ENCODE measurements at places on chromosomes 2 and 18.

DNA sequence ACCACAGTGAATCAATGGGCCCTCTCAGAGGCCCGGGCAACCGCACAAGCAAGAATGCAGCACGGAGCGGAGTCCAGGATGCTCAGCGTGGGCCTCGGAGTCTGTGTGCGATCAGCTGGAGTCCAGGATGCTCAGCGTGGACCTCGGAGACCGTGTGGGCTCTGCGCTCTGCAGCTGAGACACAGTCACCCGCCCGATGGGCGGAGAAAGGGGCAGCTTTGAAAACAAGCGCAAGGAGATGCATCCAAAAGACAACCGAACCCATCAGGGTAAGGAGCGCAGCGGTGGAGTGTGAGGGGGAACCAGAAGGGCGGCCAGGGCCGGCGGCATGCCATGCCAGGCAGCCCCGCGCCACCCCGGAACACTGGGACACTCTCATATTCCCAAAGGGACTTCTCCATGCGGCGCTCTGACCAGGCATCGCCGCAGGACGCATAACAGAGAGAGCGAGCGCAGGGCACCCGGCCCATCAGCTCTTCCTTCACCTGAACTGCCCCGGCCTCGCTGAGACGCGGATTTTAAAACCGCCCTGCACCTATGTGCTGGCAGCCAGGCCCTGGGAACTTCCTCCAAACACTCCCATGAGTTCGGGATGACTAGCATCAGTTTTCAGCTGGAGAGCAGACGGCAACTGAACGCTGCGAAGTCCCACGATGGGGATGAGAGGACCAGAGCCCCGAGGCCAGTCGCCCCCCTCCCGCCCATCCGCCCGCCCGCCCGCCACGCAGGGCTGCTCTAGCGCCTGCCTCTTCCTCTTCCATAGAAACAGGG, 44.7 kb downstream of the MC5R start:
- DNase-seq: no peak

GRCh38 chr2:236918545-236918944, 167.1 kb upstream of the COPS8 start:
- no peak for DNase-seq

DNA sequence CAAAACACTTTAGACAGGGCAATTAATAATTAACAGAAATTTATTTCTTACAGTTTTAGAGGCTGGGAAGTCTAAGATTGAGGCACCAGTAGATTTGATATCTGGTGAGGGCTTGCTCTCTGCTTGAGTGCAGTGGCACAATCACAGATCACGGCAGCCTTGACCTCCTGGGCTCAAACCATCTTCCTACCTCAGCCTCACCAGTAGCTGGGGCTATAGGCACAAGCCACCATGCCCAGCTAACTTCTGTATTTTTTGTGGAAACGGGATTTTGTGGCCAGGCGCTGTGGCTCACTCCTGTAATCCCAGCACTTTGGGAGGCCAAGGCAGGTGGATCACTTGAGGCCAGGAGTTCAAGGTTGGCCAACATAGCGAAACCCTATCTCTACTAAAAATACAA, 29.0 kb upstream of the ACVR1 start:
- DNase-seq: no peak

GRCh38 chr18:34821669-34822210, 111.6 kb downstream of the DTNA start:
- no peak for DNase-seq

GRCh38 chr2:129092956-129093355, 774.3 kb upstream of the HS6ST1 start:
- no peak for DNase-seq

- no peak for DNase-seq
Observed at GRCh38 chr2:37096568-37096967, 12.2 kb downstream of the GPATCH11 start.

DNA sequence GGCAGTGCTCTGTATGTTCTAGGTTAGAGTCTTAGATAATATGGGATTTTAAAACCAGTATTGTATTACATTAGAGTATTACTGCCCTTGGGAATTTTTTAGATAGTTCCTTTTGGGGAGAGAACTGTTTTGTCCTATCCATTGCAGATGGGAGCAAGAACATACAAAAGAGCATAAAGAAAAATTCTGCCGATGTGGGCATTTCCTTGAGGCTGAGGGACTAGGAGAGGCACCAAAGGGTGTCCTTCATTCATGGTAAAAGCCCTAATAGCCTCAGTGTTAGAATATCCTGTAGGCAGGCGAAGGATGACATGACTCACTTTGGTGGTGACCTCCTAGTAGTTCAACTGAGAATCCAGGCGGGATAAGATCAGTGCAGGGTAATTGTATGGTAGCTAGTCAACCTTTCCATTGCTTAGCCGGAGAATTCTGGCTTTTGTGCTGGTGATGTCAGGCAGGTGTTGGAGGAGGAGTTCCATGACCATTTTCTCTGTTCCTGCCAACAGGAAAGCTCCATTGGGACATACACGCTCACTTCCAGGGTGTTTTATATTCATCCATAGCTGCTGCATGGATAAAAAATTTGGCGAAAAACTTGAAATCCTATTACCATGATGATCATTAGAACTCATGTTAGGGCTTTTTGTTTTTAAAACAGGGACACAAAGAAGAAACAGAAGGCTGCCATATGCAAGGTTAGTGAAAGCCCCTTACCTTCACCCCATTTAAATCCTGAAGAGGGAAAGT, 28.1 kb downstream of the EPAS1 start:
- DNase-seq: no peak

GRCh38 chr2:18597618-18598017, 8.2 kb upstream of the NT5C1B start:
- DNase-seq: no peak

DNA sequence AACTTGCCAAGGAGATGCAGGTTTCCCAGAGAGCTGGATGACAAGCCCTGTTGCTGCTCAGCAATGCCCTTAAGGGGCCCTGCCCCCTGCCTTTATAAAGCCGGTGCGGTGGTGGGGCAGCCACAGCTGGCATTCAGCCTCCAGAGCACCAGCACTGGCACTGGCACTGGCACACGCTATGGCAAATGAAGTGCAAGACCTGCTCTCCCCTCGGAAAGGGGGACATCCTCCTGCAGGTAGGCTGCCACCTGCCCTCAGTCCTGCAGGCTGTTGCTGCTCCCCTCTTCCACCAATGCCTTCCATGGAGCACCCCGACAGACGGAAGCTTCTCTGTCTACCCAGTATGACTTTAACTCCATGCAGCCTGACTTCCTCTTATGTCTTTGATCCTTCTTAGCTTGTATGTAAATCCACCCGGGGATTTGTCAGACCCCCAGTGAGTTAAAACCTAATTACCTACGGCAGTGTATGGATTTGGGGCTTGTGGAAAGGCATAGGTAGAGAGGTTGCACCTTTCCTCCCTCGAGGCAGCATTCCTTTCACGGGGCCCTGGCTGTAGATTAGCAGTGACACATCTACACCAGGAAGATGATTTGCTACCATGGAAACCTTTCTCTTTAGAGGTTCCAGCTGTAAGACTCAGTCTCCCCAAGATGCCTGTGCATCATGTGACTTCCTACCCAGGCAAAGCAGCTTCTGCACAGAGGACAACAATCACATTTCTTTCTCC, at the start of gene DAPL1:
DAPL1 (plus strand) TSS at position 123 of the 730 bp plus-strand sequence; CDS start at position 179, 56 bp downstream.
- peak; percentile 39 for DNase-seq

DNA sequence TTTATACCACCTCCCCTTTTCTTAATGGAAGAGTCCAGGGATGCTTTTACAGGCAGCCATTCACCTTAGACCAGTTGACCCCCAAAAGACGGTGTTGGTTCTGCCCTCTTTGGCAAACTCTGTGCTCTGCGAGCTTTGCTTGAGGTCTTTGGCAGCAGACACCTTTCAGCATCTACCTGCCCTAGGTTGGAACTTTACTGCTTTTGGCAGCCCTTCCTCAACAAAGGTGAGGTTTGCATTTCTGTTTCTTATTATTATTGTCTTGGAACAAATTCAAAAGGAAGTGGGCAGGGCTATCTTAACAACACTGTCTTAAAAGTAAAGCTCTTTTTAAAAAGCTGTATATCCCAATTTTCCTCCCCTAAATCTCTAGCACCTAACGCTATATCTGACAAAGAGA, 136.4 kb upstream of the SLC14A2 start:
- DNase-seq: no peak

GRCh38 chr2:41718705-41719104, 329.1 kb upstream of the PKDCC start:
- DNase-seq: no peak

DNA sequence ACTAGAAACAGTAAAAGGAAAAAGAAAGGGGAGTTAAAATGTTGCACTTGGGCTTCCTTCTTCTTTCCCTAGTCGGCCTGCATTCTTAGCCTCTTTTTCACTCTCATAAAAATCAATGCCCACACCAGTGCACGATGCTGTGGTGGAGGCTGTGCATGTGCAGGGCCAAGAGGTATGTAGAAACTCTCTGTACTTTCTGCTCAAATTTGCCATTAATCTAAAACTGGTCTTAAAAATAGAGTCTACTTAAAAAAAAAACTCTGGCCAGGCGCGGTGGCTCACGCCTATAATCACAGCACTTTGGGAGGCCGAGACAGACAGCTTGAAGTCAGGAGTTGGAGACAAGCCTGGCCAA, 11.1 kb downstream of the TRAPPC8 start:
- no peak for DNase-seq

- no peak for DNase-seq
Observed at GRCh38 chr2:8489751-8490150, 192.1 kb upstream of the ID2 start.

GRCh38 chr2:141929331-141930252, 201.2 kb downstream of the LRP1B start:
- DNase-seq: no peak

DNA sequence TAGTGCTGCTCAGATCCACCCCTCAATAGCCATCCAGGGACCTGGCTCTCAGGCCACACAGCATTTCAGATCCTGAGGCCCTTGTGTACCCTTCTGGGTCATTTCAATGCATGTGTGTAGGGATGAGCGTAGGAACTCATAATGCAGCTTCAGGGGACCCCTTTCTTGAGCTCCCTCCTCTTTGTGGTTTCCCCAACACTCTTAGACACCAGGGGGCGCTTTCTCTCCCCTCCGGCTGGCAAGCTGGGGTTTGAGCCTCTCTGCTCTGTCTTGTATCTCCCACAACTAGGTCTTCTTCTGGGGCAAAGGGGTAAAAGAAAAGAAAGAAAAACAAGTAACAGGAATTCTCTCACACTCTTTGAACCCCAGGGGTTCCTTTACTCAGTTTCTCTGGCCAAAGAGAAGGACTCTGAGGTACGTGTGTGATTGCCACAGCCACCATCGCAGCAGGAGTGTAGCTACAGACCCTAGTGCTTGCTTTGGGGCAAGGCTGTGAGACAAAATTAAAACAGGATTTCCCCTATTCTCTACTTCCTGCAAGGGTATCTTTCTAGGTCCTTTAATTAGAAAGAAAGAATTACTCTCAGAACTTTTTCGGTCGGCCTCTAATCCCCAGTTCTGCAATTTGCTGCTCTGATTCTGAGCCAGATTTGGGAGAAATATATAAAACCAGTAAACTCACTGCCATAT, 38.0 kb downstream of the CABYR start:
- DNase-seq: peak; percentile 28

- no peak for DNase-seq
Observed at GRCh38 chr2:10638093-10638492, 51.7 kb downstream of the NOL10 start.

- DNase-seq: peak; percentile 32
Observed at GRCh38 chr2:45342-46130, 769 bp downstream of the FAM110C start.

- no peak for DNase-seq
Observed at GRCh38 chr2:19866771-19867170, 35.0 kb downstream of the TTC32 start.

DNA sequence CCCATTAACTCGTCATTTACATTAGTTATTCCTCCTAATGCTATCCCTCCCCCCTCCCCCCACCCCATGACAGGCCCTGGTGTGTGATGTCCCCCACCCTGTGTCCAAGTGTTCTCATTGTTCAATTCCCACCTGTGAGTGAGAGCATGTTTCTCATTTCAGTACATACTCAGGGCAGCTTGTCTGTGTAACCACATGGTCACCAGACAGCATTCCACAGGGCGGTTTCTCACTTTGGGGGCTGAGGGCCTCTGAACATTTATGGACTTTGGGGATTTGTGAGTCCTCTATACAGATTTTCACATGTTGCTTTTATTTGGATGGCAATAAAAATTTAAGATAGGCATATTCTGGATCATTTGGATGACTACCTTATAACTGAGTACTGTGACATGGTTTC, 84.0 kb downstream of the LYPD6B start:
- DNase-seq: no peak

DNA sequence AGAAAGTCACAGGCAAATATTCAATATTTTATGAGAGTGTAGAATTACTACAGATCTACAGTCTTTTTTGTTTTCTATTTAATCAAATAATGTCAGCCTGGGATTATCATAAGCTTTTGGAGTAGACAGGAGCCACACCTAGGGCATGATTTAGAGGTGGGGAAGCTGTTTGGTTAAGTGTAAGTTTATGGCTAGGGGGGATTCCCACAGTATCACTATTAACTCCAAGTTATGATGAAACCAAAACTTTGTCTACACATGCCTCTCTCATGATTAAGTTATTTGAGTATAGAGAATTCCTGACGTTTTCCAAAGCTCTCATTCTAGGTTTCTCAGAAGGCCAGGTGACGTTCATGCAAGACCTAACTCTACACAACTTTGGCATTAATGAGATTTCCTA, 2.1 kb downstream of the SERPINB10 start:
- no peak for DNase-seq
